Tracheal epithelial cell (primary cell): ENCODE measurements at places on chromosomes 4 and X. TPM values are rescaled to one million over a fixed set of nuclear protein-coding genes. Genes with fewer than 3 reads are reported as not detected.

The SERTM2 gene
- total RNA-seq = not detected in 2 replicates

The CFAP99 gene
- total RNA-seq = not detected in 2 replicates

The DLG3 gene
- 11.6 and 16.4 TPM in 2 replicates for total RNA-seq

The GAB3 gene
- total RNA-seq = 0.24 and 0.43 TPM in 2 replicates

The JCHAIN gene
- total RNA-seq = not detected in 2 replicates

The DCAF4L1 gene
- 0.21 and 0.48 TPM in 2 replicates for total RNA-seq

The SHISA3 gene
- total RNA-seq = under 0.01 TPM in 1 of 2 replicates, not detected in the other

The HTR2C gene
- total RNA-seq = under 0.01 TPM in 1 of 2 replicates, not detected in the other

The CYBB gene
- under 0.01 TPM in 1 of 2 replicates, not detected in the other for total RNA-seq
